ENCODE measurements at places on chromosomes 2 and 18.

DNA sequence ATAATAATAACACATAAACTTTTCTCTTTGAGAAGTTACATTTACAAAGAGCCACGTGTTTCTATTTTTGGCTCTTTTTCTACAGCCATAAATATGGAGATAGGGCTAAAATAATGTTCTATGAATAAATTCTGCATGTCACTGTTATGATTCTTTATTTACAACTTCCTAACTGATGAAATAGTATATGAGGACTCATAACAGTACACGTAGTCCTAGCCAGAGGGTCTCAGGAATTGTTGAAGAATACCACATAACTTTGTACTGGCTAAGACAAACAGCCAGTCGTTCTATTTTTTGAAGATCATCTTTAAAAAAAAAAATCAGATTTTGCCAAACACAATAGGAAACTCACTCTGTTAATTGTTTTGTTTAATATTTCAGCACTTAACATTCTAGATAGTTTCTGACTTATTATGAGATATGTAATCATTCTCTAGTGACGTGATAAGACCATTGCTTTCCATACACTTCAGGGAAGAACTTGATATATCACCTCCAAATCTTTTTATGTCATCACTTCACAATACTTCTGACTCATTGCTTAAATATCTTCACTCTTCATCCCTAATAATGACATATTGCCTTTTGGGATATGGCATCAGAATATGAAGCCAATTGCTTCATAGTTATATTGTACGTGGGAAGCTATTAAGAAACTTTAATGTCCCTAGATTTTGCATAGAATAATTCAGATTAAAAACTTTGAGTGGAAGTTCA lies 256.1 kb downstream of the XIRP2 start:
- DNase-seq: no peak

DNA sequence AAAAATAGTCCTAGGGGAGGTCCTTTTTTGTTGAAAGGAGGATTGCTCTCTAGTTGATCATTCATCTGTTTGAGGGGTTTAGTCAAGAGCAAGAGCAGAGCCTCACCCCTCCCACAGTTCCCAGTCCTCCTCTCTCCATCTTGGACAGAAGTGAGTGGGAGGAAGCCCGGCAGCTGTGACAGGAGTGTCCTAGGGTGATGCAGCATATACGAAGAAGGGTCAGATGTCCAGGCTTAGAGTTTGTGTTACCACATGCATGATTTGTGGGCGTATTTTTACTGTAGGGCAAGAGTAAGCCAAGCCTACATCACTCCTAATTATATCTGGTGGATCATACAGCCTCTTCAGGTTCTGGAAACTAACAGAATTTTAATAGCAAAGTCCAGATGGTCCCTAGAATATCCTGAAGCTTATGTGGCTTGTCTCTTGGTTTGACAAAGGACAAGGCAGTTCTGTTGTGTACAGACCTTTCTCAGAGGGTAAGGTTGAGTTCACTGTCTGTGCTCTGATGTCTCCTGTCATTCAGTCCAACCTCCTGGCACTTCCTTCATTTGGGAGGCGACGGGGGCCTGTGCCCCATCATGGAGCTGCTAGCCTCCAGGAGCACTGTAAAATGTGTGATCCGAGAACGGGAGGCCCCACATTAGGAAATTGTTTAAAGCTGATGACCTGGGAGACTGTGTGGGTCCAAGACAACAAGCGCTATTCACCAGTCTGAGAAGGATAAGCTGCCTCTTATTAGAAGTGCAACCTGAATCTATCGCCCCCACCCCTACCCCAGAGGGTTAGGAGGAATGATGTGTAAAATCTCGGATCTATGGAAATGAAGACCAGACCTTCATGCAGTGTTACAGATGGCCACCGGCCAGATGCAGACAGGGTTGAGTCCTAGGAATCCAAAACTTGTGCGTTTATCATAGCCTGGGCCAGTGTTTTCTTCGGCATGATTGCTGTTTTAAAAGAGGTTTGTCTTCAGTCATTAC lies 6.9 kb downstream of the CEP68 start:
- no peak for DNase-seq

GRCh38 chr2:52220393-52220792 lies 1188.5 kb upstream of the NRXN1 start:
- DNase-seq: no peak

DNA sequence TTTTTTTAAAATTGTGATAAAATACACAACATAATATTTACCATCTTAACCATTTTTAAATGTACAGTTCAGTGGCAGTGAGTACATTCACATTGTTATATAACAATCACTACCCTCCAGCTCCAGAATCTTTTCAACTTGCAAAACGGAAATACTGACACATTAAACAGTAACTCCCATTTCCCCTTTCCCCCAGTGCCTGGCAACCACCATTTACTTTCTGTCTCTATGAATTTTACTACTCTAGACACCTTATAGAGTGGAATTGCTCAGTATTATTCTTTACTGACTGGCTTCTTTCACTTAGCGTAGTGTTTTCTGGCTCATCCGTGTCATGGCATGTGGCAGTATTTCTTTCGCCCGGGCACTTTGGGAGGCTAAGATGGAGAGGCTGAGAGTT lies 32.6 kb downstream of the FASTKD2 start:
- DNase-seq: no peak

GRCh38 chr2:40489678-40489960 lies 37.7 kb upstream of the SLC8A1 start:
- no peak for DNase-seq
